ENCODE measurements at places on chromosomes 12 and 14. TPM values are rescaled to one million over a fixed set of nuclear protein-coding genes. Genes with fewer than 3 reads are reported as not detected.

DNA sequence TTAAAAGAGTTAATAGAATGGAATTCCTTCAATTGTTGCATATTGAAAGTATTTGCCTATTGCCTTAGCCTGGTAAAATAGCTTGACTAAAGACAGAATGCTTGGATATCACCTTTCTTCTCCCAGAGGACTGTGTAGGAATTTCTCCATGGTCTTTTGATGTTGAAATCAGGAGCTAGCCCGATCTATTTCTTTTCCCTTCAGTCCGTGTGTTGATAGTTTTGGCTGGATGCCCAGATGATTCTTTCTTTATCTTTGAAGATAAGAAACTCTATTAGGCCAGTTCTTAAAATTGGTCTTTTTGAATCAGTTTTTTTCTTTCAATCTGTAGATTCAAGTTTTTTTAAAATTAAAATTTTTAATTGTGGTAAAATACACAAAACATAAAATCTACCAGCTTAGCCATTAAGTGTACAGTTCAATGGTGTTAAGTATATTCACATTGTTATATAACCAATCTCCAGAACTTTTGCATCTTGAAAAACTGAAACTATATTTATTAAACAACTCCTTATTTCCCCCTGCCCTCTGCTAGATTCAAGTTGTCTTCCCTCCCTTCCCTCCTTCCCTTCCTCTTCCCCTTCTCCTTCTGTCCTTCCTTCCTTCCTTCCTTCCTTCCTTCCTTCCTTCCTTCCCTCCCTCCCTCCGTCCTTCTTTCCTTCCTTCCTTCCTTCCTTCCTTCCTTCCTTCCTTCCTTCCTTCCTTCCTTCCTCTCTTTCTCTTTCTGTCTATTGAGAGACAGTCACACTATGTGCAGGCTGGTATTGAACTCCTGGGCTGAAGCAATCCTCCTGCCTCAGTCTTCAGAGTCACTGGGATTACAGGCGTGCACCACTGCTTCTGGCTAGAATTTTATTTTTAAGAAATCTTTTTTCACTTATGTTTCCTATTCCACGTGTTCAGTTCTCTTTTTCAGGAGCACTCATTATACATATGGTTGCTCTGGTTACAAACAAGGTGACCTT lies 10.1 kb downstream of the LACRT start:
- H3K4me1 ChIP-seq: no peaks in the 10 kb centered on the region
- no peaks in the 10 kb centered on the region for H3K36me3 ChIP-seq
- peaks cover 11% of the 10 kb centered on the region for H3K27me3 ChIP-seq
- no peak overlapping the region for H3K27ac ChIP-seq
- H3K4me3 ChIP-seq: no peak overlapping the region
- DNase-seq: no peak

- no peak overlapping the region for H3K27ac ChIP-seq
- H3K4me3 ChIP-seq: no peak overlapping the region
- no peaks in the 10 kb centered on the region for H3K4me1 ChIP-seq
- H3K27me3 ChIP-seq: no peaks in the 10 kb centered on the region
- H3K36me3 ChIP-seq: no peaks in the 10 kb centered on the region
Measured at GRCh38 chr12:17371491-17372215, 718.3 kb downstream of the RERGL start.

Gene ST8SIA1
- 8.5 TPM for total RNA-seq

Gene PPP1R1A
- total RNA-seq: not detected

Gene ZC2HC1C
- 4.5 TPM for total RNA-seq

Gene BTG1
- total RNA-seq: 163 TPM
